ENCODE measurements at places on chromosomes 7 and 10.

GRCh38 chr10:60430017-60430416, 40.3 kb upstream of the ANK3 start:
- DNase-seq: no peak

GRCh38 chr7:35558841-35559240, 136.1 kb downstream of the HERPUD2 start:
- DNase-seq: no peak

- no peak for DNase-seq
Measured at GRCh38 chr10:78319371-78319770, 285.7 kb downstream of the RPS24 start.

- no peak for DNase-seq
Measured at GRCh38 chr10:97583476-97583875, 713 bp upstream of the HOGA1 start.

DNA sequence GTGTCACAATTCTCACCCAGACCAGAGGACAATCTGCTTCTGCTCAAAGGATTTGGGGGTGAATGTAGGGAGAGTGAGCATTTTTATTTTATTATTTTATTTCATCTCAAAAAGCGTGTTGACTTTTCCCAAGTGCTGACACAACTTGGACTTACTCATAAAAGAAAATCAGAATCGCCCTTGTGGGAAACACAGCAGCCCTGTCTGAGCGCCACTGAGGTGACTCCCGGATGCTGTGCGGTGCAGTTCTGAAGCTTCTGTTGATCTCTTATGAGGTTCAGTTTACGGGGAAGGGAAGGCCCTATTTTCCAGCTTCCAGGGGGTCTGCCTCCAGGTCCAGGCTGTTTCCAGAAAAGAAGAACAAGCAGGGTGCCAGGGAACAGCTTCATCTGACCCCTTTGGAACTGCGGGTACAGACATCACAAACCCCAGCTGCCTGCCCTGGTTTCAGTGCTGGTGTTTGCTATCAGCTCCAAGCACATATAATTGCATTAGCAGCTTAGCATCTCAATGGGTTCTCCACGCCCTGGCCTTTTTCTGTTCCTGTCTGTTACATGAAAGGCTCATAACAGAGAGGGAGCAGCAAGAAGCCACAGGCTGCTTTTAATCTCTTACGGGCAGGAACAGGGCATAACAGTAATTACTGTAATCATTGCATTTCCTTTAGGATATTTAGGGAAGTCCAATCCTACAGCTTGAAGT, 52.4 kb downstream of the PARP12 start:
- no peak for DNase-seq

- no peak for DNase-seq
Measured at GRCh38 chr7:129225931-129226572, 1.2 kb downstream of the AHCYL2 start.

DNA sequence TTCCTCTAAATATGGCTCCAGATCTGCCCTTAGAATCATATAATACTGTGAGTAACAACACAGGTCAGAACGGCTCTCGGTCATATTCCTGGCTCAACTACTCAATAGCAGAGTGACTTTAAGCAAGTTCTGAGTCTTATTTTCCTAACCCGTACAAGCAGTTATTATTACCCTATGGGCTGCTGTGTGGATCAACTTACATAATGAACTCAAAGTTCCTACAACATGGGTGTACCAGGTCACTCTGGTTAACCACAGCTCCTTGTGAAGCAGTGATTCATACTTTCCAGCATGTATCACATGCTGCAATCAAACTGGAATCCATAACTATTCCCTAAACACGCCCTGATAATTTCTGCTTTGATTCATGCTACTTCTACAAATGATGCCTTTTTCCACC, 107.3 kb downstream of the LRRN3 start:
- DNase-seq: no peak

DNA sequence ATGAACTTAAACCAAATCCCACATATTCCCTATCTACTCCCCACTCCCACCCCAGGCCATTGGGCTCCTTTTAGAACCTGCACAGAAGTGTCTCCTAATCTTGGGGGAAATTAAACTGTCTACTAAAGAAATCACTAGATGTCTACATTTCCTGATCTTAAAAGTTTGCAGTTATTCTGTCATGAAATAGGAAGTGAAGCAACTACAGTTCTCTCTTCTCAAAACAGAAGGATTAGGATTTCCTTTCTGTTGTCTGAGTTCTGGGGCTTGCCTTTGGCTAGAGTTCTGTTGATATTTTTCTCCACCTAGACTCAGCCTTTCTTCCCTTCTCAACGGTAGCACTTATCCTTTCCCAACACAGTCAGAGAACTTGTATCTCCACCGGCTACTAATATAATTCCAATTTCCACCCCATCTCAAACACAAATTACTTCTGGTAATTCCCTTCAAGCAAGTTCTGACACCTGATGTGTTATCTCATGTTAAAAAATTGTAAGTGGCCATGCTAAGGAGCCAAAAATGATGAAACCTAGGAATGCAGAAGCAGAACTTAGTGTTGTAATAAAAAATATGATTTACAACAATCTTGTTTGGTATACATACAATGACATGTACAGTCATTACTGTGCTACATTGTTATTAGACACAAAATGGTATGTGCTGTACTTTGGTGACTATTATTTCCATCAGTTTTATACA, 12.1 kb downstream of the OR9A4 start:
- DNase-seq: no peak

DNA sequence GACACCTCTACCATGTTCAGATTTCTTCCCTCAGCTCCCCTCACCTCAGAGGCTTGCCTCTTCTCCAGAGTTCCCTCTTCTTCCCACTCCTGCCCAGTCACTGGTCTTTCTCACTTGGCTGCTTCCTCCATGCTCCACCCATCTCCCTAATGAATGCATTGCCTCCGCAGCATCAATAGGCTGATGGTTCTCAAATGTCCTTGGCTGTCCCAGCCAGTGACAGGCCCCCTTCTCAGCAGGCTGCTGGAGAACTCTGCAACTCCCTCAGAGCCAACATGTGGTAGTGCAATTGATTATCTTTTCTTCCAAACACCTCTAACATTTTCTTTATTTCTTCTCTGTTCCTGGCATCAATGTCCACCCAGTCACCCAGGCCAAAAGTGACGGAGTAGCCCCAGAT, 218.2 kb downstream of the RELN start:
- no peak for DNase-seq

- DNase-seq: no peak
Measured at GRCh38 chr10:84184517-84184916, 9.8 kb upstream of the CDHR1 start.

DNA sequence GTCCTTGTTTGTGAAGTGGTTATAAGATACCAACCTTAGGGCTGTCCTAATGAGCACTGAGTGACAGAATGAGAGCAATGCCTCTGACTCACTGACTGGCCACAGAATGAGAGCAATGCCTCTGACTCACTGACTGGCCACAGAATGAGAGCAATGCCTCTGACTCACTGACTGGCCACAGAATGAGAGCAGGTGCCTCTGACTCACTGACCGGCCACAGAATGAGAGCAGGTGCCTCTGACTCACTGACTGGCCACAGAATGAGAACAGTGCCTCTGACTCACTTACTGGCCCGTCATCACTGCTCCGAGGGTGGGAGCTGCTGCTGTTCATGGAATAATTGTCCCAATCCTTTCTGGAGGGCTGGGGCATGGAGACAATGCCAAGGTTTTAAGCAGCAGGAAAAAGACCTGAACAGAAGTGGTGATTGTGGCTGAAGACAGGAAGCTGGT, 265.2 kb upstream of the PPP2R2D start:
- no peak for DNase-seq

DNA sequence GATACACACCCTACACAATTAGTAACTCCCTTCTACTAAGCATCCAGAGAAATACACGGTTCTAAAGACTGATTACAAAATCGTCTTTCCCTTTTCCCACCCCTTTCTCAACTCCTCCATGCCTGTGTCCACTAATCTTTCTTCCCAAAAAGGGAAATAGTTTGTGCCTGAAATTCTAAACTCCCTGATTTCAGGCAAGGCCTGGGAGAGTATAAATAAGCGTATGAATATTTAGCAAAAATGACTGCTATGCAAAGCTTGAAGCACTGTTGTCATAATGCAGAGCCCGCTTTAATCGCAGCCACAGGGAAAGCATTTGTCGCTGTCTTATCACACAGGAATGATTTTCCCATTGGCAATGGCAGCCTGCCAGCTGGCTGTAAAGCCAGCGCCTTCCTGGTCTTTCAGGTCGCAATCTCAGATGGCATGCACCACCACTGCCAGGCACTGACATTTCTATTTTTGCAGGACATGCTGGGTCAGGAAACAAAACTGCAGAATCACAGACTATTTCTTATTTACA, 142.9 kb upstream of the PCGF5 start:
- DNase-seq: no peak

DNA sequence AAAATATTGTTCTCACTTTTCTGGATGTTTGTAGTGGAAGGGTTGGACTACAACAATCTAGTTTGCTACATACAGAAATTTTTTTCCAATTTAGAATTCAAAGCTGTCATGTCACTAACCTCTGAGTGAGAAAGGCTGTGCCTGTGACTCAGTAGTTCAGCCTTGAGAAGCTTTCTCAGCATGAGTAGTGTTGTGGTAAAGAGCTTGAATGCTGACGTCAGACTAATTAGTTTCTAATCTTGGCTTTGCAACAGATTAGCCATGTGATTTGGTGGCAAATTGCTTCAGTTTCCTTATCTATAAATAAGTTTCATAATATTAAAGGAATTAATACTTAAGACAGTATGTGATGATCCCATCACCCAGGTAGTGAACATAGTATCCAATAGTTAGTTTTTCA, 83.8 kb downstream of the ABCA13 start:
- no peak for DNase-seq

DNA sequence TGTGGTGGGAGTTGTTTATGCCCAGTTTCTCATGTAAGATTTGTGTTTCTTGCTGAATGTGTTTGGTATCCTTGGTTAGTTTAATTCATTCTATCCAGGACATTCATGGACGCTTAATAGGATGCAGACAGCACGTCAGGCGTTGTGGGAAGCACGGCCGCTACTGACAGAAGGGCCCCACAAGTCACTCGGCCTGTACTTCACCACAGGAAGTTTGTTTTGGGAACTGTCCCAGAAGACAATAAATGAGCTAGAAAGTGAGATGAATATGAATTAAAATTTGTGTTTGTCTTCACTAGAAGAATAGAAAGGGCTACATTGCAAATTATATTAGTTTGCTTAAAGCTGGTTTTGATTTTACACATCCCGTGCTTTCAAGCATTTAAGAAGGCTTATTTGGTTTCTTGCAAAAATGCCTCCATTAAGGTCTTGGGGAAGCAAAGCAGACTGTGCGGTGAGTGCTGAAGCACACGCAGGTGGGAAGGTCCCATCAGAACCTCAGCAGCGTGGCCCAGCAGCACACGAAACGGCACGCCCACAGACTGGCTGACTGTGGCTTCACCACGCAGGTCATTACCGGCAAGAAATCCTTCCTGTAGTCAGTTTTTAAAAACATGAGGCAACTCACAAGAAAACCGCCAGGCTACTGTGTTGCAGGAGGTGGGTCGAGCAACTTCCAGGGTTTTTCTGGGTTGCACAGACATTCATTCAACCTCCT, 74.1 kb downstream of the VIPR2 start:
- no peak for DNase-seq

DNA sequence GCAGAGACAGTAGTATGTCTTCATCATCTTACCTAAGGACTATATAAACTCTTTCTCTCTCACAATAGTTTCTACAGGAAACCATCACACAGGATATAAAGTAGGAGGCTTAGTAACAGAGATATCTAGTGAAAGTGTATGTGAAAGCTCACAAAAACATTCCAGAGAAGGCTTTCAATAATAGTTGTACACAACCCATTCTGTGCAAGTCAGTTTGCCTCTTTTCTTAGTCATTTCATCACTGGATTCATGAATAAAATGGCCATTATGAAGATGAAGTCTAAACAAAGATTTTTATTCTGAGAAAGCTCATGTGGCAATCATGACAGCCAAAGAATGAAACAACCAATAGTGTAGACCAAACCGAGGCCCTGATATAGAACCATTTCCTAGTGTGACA, 178.8 kb downstream of the GNAT3 start:
- no peak for DNase-seq

DNA sequence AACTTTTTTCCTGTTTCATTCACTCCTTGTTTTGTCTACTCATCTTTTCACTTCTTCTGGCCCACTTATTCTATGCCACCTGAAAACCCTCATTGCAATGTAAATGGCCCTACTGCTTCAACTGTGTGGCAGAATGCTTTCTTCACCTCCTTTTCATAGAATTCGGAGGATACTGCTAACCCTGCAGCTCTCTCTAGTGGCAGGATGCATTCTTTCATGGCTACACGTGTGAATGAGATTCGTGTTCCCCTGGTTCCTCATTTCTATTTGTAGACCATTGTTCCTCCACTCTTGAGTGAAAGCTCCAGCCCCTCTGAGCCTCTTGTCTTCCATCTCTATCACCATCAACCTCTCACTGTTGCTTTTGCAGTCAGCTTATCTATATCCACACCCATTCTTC, 20.9 kb upstream of the CYP26C1 start:
- DNase-seq: no peak

DNA sequence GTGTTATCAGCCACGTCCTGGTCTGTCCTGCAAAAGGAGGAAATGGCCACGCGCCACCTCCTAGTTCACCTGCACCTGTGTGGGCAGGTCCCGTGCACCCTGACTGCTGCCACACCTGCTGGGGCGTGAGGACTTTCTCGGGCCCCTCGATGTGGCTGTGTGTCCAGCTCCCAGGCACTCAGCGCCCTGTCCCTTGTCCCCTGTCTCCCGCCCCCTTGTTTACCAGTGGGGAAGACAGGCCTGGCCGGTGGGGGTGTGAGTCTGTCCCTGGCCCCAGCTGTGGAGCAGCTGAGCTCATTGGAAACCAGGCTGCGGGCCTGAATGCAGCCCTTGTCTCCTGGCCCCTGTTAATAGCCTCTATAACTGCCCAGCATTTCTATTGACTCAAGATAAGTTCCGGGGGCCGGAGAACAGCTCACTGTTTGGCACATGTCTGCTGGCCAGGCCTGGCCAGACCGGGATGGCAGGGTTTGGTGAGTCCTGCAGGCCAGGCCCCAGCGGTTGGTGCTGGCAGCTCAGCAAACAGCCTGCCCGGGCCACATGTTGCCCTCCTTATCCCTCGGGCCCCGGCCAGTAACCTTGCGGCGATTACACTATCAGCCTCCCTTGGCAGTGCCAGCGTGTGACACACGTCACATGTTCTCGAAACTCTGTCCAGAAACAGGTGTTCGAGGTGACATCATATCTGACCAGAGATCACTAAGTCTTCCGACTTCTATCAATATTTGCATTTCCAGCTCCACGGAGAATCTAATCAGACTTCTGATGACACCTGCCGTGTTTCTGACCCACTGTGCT, 52.1 kb downstream of the FOXL3 start:
- DNase-seq: no peak

Data from T-helper 9 cell (primary cell).